ENCODE measurements at places on chromosomes 5 and 9.
A peak's percentile ranks its signal among the peaks of the same experiment; 100 is the strongest.

GRCh38 chr5:136491806-136492205 is 126.5 kb upstream of the TRPC7 start:
- DNase-seq: no peak

DNA sequence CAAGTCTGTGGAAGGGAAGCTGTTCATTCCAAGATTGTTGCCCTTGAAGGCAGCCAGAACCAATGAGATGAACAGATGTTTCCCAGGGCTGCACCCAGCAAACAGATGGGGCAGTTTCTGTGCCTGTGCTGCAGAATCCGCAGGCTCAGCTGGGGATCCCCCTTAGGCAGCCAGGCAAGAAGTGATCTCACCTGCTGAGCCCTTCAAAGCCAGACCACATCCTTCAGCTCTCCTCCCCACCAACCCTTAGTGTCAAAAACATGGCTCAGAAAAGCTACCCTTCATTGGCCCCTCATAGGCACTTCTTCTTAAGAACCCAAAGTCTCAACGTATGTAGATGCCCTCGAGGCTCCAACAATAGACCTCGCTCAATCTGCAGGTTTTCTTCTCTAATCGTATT is 626.7 kb downstream of the CCDC171 start:
- no peak for DNase-seq

DNA sequence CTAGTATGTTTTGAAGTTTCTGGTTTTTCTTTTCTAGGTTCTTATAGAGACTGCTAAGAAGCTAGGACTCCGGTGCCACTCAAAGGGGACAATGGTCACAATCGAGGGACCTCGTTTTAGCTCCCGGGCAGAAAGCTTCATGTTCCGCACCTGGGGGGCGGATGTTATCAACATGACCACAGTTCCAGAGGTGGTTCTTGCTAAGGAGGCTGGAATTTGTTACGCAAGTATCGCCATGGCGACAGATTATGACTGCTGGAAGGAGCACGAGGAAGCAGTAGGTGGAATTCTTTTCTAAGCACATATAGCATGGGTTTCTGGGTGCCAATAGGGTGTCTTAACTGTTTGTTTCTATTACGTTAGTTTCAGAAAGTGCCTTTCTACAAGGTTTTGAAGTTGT is 52.2 kb downstream of the MTAP start:
- no peak for DNase-seq

DNA sequence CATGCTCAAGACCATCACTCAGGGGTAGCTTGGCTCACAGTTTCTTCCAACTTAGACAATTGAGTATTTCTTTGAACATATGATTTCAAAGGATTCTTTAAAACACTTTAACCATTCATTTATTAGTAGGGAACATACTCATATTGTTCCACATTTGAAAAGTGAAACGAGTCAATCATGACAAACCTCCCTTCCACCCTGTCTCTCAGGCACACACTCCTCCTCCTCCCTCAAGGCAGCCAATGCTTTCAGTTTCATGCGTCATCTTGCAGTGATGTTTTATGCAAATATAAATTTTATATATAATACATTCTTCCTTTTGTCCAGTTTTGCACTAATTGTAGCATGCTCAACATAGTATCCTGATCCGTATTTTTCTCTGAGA is 126.0 kb upstream of the BOD1 start:
- DNase-seq: no peak

- DNase-seq: no peak
Measured at GRCh38 chr9:96305171-96305570, 3.2 kb upstream of the HSD17B3 start.

DNA sequence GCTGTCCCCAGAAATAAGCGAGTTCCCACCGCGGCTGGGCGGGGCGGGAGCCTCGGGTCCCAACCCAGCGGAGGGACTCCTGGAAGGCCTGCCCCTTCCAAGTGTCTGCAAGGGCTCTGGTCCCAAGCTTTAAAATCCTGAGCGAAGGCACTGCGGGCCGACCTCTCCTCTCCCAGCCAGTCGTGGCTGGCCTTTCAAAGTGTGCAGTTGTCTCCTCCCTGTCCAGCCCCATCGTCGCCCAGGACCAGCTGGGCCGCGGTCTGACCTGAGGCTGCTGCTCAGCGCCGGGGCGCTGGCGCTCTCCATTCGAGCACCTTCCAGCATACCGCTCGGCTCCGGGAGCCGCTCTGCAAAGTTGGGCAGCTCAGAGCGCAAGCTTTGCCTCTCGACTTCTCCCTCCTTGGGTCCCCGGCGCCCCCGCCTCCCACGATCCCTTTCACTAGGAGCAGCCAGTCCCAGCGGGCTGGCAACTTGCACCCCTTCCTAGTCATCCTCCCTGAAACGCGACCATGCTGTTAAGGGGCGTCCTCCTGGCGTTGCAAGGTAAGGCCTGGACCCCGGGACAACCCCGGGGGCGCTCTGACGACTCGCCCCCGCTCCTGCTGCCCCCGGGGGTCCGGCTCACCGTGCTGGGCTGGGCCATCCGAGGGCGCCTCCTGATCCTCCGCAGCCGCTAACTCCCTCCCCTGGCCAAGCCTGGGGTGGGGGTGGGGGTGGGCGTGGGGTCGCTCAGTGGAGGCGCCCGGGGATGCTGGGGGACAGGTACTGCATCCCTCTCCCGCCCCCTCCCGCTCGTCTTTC is at the start of gene MAMDC2:
MAMDC2 (plus strand) TSS at position 160 of the 801 bp plus-strand sequence; CDS start at position 510, 350 bp downstream.
- no peak for DNase-seq

- no peak for DNase-seq
Measured at GRCh38 chr9:107782381-107782780, 292.8 kb upstream of the KLF4 start.

- no peak for DNase-seq
Measured at GRCh38 chr9:97470076-97470475, 31.4 kb upstream of the TMOD1 start.

- DNase-seq: no peak
Measured at GRCh38 chr5:26535215-26535614, 503.2 kb downstream of the CDH9 start.

DNA sequence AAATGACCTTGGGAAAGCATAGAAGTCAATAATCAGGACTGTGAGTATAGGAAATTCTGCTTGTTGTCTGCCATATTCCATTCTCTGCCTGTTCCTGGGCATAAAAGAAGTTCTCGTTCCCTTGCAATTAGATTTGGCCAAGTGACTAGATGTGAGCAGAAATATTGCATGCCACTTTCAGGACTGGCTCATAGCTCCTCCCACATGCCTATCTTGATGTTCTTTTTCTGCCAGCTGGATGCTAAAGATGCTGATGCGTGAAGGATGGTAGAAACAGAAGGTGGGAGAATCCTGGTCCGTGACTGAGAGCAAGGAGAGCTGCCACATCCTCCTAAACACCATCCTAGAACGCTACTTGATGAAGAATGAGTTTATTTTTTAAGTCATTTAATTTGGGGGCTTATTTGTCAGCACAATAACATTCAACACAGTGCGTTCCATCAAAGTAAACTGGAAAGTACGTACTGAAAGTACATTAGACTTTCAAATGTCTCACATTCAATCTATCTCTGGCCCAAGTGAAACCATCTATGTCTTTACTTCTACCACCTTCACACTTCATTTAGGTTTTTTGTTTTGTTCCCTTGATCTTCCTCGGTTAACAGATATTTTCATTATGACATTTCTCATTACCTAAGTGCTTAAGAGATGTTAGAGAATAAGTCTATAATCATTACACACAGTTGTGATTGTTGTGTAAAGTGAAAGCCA is 648.5 kb downstream of the RAB3C start:
- no peak for DNase-seq

DNA sequence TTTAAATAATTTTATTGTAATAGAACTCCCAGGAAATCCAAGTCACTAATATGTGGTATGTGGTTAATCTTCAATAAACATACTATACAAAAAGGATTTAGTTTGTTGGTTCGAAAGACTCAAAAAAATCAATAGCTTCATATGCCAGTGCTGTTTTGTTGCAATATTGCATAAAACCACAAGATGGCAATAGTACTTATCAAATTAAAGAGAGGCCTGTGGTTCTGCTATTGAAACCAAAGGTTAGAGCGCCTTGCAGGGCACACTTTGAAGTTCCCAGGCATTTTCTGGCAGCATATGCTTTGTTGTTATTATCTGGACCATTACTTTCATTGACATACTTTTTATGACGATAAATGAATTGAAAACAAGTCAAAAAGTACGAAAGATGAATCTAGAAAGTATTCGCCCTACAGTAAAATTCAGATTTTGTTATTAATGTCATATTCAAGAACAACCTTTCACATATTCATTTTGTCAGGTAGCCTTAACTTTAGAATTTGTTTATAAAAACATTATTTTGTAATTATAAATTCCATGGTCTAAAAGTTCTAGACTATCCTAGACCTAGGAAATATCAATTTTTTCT is 316.3 kb downstream of the MCTP1 start:
- peak; percentile 82 for DNase-seq

DNA sequence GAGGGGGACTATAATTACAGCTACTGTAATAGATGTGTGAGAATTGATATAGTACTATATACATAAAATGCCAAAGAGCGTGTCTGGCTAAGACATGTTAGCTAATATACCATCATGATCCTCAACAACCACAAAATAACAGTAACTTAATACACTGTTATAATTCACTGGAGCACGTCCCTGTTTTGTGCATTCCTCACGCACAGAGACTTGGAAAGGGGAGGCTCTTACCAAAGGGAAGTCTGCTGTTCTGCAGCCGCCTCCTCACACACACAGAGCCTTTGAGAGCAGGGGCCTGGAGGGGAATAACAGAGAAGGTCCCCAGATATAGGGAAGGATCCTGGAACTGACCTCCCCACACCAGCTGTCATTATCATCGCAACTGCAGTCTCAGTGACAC is 97.3 kb downstream of the ANKRD18A start:
- DNase-seq: no peak

DNA sequence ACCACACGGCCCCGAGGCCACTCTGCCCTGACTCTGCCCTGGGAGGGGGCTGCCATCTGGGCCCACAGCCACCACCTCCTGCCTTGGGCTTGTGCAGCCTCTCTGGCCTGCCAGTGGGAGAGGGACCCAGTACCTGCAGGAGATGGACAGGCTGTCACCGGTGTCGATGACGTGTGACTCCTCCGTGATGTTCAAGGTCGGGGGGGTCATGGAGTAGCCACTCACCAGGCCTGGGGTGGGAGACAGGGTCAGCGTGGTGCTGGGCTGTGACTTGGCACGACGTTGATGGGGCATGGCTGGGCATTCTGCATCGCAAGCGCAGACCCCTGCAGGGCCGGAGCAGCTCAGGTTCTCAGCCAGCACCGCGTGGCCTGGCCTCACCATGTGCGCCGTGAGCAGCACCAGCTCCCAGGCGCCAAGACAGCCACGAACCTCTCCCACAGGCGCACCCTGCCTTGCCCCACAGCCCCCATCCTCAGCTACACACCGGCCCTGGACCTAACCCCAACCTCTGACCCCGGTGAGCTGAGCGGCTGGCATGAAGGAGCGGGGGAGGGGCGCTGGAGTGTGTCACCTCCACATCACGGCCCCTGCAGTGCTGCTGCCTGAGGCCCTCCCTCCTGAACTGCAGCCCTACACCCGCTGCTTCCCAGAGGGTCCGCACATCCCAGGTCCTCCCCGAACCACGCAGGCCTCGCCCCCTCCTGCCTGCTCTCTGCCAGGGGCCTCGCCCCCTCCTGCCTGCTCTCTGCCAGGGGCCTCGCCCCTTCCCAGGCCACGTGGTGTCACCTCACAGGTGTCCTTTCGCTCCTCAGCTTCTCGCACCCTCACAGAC is 17.6 kb downstream of the FLT4 start:
- DNase-seq: peak; percentile 39
